ENCODE measurements at places on chromosomes 16 and 17.

GRCh38 chr17:628089-628941 is 86.3 kb downstream of the VPS53 start:
- no peak for DNase-seq

DNA sequence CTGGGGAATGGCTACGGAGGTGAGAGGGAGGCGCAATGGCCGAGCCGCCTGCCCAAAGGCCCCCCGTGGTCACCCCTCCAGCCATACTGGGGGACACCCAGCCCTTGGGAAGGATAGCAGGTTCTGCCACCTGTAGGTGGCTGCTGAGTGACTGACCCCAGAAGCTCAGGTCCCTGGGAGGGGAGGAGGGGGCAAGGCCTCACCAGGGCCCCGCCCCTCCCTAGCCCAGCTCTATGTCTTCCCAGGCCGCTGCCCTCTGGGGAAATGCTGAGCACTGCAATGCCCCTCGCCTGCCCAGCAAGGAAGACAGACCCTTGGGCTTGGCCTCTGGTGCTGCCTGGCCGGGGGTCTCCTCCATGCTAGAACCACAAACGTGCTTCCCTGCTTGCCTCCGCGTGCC is 11.4 kb upstream of the CLDN9 start:
- no peak for DNase-seq

- no peak for DNase-seq
Measured at GRCh38 chr16:3459401-3460090, 16.1 kb downstream of the NAA60 start.

GRCh38 chr17:7445619-7445968 is 733 bp downstream of the CHRNB1 start:
- DNase-seq, result peak; percentile 15

DNA sequence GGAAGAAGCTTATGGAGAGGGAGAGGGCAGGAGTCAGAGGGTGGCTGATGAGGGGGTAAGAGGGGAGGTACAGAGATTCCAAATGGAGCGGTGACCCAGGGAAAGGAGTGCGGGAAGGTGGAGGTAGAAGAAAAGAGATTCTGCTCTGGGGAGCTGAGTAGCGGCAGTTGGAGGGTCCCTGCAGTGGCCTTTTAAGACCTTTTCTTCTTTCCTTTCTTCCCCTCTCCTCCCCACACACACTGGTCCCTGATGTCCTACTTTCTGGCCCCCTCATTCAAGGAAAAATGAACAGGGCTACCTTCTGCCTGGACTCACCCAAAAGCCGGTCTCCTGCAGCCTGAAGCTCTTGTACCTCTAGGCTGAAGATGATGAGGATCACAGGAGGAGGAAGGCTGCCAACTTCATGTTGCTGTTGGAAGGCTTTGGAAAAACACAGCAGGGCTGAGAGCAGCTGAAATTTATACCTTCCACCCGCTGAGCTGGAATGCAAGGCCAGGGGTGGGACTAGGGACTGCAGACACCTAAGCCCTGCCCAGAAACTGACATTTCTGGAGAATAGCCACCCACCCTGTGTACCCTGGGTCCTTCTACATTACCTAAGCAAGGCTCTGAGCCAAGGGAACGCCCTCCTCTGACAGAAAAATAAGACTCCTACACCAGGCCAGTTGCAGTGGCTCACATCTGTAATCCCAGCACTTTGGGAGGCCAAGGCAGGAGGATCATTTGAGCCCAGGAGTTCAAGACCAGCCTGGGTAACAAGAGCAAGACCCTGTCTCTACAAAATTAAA is 9.4 kb upstream of the HEATR6 start:
- no peak for DNase-seq

- no peak for DNase-seq
Measured at GRCh38 chr16:68324780-68325357, 14.1 kb downstream of the PRMT7 start.

DNA sequence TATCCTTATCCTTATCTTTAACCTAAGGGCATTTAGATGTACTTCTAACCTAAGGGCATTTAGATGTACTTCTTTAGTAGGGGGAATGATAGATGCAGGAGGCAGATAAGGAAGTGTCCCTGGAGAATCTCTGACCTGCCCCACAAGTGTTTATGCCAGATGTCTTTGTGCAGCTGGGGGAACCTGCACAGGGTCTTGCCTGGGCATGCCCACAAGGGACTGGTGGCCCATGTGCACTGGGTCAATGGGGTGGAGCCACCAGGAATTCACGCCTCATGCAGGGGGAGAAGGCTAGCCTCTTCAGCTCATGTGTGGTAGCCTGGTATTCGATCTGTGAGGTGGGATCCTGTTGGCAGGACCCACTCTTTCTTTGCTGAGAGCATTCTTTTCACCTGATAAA is 38.0 kb downstream of the CA10 start:
- DNase-seq, result no peak

DNA sequence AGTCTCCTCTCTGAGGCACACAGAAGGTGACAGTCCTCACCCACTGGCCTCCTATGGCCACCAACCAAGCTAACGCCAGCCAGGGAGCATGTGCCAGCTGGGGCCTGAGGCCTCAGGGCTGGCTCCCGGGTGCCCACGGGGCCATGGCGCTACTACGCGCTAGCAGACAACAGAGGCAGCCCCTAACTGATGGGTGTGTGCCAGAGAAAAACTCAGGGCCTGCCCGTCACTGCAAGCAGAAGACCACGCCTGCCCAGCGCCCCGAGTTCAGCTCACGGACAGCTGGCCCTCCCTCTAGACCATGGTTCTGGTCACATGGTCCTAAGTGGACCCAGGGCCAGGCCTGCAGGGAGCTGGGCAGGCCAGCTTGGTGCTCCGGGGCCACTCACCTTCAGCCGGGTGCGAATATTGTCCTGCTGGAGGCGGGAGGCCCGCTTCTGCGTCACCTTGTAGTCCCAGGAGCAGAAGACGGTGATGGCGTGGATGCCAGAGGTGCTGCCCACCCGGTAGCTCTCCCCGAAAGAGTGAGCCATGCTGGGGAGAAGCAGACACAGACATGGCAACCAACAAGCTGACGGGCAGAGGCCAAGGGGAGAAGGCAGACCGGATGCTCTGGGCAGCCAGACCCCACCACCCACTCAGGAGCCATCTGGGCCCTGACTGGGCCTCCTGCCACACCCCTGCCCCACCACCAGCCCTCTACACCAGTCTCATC is 6.2 kb downstream of the TMC6 start:
- DNase-seq, result no peak

DNA sequence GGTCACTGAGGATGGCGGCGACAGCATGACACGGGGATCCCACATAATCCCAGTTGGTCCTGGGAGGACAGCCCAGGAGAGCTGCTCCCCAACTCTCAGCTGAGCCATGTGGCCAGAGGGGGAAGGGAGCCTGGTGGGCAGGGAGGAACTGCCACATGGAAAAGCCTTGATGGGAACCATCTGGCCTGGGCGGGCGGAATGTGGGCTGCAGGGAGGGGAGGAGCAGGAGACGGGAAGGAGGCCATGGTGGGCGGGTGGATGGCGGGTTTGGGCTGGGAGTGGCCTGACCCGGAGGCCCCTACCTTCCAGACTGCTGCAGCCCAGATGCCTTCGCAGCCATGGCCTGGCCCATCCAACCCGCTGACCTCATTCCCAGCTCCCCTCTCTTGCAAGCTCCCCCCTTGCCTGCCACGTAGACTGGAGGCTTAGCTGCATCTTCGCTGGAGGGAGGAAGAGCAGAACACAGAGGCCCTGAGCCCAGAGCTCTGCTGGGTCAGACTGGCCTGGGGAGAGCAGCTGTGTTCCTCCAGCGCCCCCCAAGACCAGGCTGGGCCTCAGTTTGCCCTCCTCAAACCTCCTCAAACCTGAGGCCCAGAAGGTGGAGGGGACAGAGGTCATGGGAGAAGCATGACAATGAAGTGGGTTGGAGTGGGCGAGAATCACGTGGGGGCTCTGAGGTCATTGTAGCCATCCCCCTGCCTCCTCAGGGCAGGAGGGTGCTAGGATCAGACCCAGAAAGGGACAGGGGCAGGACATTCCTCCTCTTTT is 8.2 kb upstream of the COL1A1 start:
- DNase-seq, result no peak

GRCh38 chr17:49667854-49668253 is 10.0 kb downstream of the SPOP start:
- DNase-seq, result no peak

- no peak for DNase-seq
Measured at GRCh38 chr17:49512296-49513043, 17.4 kb downstream of the NGFR start.

GRCh38 chr16:85162478-85163277 is 50.4 kb upstream of the CIBAR2 start:
- no peak for DNase-seq

Measured in stimulated activated CD8-positive, alpha-beta memory T cell treated with anti-CD3 and anti-CD28 coated beads, Interleukin-7, amount 100 ng/mL, for 1 hour (primary cell).